ENCODE measurements at places on chromosomes 1 and 21. TPM values are rescaled to one million over a fixed set of nuclear protein-coding genes. Genes with fewer than 3 reads are reported as not detected.
A peak's percentile ranks its signal among the peaks of the same experiment; 100 is the strongest.

Gene HSPB7
- 0.65 TPM for total RNA-seq

Gene PTPRC
- total RNA-seq: 1.6 TPM

Gene FCRL4
- total RNA-seq: not detected

Gene C1orf53
- 2.7 TPM for total RNA-seq

Gene ZNF683
- not detected for total RNA-seq

- no peaks in the 10 kb centered on the region for H3K27me3 ChIP-seq
- no peak overlapping the region for H3K27ac ChIP-seq
- no peaks in the 10 kb centered on the region for H3K36me3 ChIP-seq
- H3K4me1 ChIP-seq: no peaks in the 10 kb centered on the region
Observed at GRCh38 chr1:207698822-207699483, 52.9 kb upstream of the CD46 start.

DNA sequence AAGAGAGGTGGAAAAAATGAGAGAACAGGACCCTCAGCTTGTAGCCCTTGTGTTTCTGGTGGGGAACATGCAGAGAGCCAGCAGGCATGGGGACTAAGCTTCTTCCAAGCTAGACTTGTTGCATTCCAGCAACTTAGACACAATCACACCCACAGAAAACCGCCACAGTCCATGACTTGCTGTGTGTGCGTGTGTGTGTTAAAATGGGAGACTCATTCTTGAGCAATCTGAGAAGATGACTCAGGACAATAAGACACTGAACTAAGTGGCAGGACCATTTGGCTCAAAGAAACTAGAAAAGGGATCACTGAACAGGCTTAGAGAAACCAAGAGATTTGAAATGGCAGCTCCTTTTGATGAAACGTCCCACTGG is 78.0 kb downstream of the HLX start:
- H3K36me3 ChIP-seq: no peaks in the 10 kb centered on the region
- no peak overlapping the region for H3K27ac ChIP-seq
- no peak overlapping the region for H3K4me3 ChIP-seq
- no peaks in the 10 kb centered on the region for H3K4me1 ChIP-seq

DNA sequence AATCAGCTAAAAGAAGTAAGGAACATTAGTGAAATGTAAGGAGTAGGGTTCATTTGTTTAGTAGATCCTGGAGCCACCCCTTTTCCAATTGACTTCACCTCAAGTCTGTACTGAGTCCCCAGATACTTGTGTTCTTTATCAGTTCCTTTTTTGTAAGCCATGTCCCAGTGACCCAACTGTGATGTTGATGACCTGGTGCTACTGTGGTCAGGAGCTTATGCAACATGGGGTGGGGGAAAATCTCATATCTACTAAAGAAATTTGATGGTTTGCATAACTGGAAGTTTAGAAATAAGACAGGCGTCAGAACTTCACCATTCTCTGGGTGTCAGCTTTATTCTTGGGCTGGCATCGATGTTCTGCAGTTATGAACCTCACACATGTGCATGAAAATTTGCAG is 120.5 kb downstream of the LRRC7 start:
- DNase-seq: no peak
- no peak overlapping the region for H3K27ac ChIP-seq
- no peaks in the 10 kb centered on the region for H3K27me3 ChIP-seq
- H3K36me3 ChIP-seq: no peaks in the 10 kb centered on the region
- H3K4me3 ChIP-seq: no peak overlapping the region
- H3K4me1 ChIP-seq: no peaks in the 10 kb centered on the region

GRCh38 chr1:6270401-6270800 is 9.5 kb upstream of the GPR153 start:
- H3K4me3 ChIP-seq: no peak overlapping the region
- no peaks in the 10 kb centered on the region for H3K4me1 ChIP-seq
- no peak overlapping the region for H3K27ac ChIP-seq

GRCh38 chr1:68322837-68323687 is 90.7 kb upstream of the WLS start:
- peaks cover 9% of the 10 kb centered on the region for H3K4me1 ChIP-seq
- DNase-seq: no peak
- no peak overlapping the region for H3K27ac ChIP-seq
- H3K4me3 ChIP-seq: no peak overlapping the region
- no peaks in the 10 kb centered on the region for H3K36me3 ChIP-seq

DNA sequence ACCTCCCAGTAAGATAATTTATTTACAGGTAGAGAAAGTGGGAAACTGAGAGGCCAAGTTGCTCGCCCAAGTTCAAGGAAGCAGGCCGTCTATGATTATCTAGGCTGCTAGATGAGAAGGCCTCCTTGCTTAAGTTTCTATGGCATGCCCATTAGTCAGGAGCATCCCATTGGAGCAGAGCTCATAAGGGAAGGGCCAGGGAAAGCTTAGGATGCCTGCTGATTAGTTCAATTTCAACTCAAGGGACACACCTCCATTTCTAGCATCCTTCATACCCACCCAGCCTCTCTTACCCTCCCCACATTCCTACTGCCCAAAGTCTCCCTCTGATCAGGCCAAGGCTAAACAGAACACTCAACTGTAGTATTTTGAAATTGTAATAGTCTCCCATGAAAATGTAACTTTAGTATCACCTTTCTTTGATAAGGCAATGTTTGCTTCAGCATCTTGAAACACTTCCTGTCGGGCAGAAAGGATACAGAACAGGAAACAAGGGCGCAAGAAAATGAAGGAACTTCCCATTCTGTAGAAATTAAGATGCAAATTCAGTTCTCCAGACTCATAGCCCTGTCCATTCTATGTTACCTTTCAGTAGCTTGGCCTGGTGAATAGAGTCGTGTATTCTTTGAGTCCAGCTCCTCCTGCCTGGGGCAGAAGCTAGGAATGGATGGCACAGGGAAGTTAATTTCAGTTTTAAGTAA is 46.3 kb upstream of the TARBP1 start:
- no peak for DNase-seq
- no peaks in the 10 kb centered on the region for H3K27me3 ChIP-seq
- H3K4me3 ChIP-seq: no peak overlapping the region
- H3K27ac ChIP-seq: no peak overlapping the region

DNA sequence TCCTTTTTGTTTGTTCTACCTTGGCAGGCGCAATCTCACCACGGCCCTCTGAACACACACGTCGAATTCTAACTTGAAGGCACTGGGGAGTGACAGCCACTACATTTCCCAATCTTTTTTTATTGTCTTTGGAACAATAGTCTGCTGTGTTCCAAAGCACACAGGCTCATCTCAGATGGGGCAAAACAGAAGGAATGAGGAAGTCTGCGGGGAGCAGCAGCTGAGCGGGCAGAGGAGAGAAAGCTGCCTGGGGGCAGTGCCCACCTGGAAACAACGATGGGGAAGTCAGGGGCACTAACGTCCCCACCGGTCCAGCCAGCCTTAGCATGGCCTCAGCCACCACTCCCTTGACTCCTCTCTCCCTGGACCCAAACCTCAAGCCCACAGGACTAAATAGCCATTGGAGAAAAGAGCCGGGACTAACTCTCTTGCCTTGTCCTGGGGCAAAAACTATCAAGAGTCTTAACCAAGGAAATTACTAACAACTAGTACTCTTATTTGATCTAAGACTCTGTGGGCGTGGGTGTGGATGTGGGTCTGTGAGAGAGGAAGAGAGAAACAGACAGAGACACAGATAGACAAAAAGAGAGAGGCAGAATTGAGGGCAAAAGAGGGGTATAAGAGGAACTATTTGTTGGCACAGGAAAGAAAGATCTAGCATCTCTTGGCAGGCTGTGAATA is 34.2 kb downstream of the SYF2 start:
- H3K4me3 ChIP-seq: no peak overlapping the region
- no peaks in the 10 kb centered on the region for H3K4me1 ChIP-seq
- no peaks in the 10 kb centered on the region for H3K27me3 ChIP-seq
- H3K36me3 ChIP-seq: no peaks in the 10 kb centered on the region

- no peak overlapping the region for H3K27ac ChIP-seq
- peaks cover 5% of the 10 kb centered on the region for H3K36me3 ChIP-seq
- no peak overlapping the region for H3K4me3 ChIP-seq
- no peaks in the 10 kb centered on the region for H3K4me1 ChIP-seq
- DNase-seq: no peak
Observed at GRCh38 chr1:116951200-116951935, 41.7 kb downstream of the PTGFRN start.

DNA sequence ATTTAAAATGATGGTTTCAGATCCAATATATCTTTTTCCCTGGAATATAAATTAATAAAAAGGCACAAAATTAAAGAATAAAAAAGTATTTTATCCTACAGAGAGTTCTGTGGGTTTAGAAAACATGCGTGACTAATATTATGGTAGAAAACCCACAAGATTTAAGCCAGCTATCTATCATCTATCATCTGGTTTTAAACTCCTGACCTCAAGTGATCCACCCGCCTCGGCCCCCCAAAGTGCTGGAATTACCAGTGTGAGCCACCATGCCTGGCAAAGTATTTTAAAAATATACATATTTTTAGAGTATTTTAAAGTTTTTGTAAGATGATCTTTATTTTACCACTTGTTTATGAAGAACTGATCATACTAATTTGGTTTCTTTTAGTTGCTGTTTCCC is 79.5 kb downstream of the NRIP1 start:
- no peaks in the 10 kb centered on the region for H3K27me3 ChIP-seq
- H3K36me3 ChIP-seq: no peaks in the 10 kb centered on the region
- H3K4me1 ChIP-seq: no peaks in the 10 kb centered on the region
- no peak overlapping the region for H3K27ac ChIP-seq

- peak overlapping the region; percentile 50 for H3K27ac ChIP-seq
- H3K27me3 ChIP-seq: no peaks in the 10 kb centered on the region
- DNase-seq: peak; percentile 29
- peaks cover 19% of the 10 kb centered on the region for H3K4me1 ChIP-seq
Observed at GRCh38 chr1:1399872-1400575, 889 bp upstream of the CCNL2 start.

DNA sequence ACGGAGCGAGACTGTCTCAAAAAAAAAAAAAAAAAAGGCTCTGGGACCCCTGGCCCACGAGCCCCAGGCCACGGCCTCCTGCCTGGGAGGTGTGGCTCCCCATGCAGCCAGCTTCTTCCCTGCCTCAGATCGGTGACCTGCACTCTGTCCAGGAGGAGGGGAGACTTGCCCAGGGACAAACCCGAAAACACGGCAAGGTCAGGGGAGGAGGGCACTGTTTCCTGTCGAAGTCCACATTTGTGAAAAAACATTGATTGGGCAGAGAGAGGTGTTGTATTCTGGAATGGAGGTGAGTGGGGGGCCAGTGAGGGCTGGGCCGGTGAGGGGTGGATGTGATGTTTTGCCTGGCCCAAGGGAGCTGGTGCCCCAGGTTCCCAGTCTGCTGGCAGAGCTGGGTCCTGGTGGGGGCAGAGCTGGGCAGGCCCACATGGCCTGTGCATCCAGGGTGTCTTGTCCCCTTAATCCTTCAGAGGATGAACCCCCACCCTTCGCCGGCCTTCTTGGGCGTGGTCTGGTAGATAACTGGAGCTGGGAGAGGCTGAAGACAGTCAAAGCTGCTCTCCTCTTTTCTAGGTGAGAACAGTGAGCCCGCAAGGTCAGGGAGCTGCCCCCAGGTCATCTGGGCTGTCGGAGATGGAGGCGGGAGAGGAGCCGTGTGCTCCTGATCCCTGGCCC is 12.4 kb upstream of the FAAP20 start:
- DNase-seq: peak; percentile 59
- no peaks in the 10 kb centered on the region for H3K27me3 ChIP-seq
- H3K4me3 ChIP-seq: no peak overlapping the region
- H3K36me3 ChIP-seq: no peaks in the 10 kb centered on the region

- DNase-seq: no peak
- no peak overlapping the region for H3K27ac ChIP-seq
- no peaks in the 10 kb centered on the region for H3K27me3 ChIP-seq
Observed at GRCh38 chr1:223678841-223679240, 13.3 kb upstream of the CAPN8 start.

GRCh38 chr1:24641646-24642151 is 1.4 kb upstream of the SRRM1 start:
- H3K4me1 ChIP-seq: peaks cover 21% of the 10 kb centered on the region
- H3K27ac ChIP-seq: peak overlapping the region; percentile 100
- no peaks in the 10 kb centered on the region for H3K27me3 ChIP-seq

DNA sequence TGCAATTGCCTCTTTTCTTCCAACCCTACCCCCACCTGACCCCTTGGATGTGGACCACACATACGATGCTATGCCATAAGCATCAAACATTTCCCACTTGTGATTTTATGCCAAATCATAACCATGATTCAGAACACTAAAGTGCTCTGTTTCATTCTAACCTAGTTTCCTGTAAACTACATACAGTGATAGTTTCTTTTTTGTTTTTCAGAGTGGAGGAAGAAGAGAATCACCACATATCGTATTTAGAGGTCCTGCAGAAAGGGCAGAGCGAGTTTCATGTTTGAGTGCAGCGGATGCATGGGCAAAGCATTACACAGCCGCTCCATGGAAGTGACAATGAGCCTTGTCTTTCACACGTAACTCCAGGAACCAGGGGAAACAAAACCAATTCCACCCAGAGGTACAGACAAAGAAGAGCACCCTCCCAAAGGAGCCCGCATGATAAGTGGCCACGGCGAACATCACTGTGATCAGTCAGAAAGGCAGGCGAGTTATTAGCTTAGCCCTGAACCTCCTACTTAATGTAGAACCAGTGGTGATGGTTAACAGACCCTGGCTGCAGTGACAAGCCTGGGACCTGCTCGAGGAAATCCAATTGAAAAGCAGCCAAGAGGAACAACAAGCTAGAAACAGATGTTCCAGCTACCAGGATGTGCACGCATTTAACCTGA is 64.0 kb upstream of the ZNF281 start:
- H3K27ac ChIP-seq: no peak overlapping the region
- H3K4me1 ChIP-seq: no peaks in the 10 kb centered on the region
- no peak overlapping the region for H3K4me3 ChIP-seq

DNA sequence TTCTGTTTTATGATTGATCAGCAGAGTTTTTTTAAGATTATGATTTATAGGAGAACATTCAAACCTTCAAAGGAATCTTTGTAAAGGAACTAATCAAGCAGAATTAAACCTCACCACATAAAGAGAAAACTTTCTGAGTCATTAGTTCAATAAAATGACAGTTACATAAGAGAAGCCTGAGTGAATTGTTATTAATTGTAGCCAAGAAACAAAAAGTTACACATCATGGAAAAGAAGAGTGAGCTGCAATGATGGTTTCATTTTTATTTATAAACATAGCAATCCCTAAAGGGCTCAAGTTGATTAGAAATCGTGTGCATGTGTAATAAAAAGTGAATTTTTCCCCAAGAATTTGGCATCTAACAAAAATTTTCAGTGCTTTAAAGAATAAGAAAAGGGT is 731.4 kb downstream of the LTN1 start:
- no peaks in the 10 kb centered on the region for H3K27me3 ChIP-seq
- H3K4me1 ChIP-seq: peaks cover 17% of the 10 kb centered on the region
- no peak overlapping the region for H3K4me3 ChIP-seq
- no peak overlapping the region for H3K27ac ChIP-seq
- DNase-seq: no peak
- no peaks in the 10 kb centered on the region for H3K36me3 ChIP-seq

DNA sequence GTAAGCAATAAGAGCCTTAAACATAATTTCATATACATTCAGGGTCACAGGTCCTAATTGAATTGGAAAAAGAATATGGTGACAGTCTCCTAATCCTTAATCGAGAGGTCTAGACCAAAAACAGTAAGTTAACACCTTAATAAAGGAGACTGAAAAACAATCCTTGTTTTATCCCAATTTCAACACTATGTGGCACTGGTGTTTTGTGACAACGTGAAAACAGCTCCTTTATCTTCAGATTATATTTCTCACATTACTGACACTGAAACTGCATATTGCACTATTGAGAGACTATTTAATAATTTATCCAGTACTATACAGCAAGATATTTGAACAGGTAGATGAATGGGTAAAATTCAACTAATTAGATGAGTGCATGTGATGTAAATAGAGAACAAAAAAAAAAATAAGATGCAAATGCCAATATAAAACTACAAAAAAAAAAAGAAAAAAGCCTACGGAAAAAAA is 34.1 kb downstream of the TP53BP2 start:
- peaks cover 21% of the 10 kb centered on the region for H3K4me1 ChIP-seq
- H3K4me3 ChIP-seq: no peak overlapping the region
- H3K27me3 ChIP-seq: no peaks in the 10 kb centered on the region
- no peak overlapping the region for H3K27ac ChIP-seq
